ENCODE measurements at places on chromosomes 6 and 20.

- peak; percentile 8 for DNase-seq
Observed at GRCh38 chr6:13428583-13429405, 58.6 kb downstream of the GFOD1 start.

GRCh38 chr6:46772762-46773161, 20.4 kb upstream of the MEP1A start:
- no peak for DNase-seq

- DNase-seq, result no peak
Observed at GRCh38 chr20:63427206-63427605, 45.2 kb downstream of the KCNQ2 start.

GRCh38 chr6:144149558-144149893, 791 bp upstream of the STX11 start:
- no peak for DNase-seq

- DNase-seq, result no peak
Observed at GRCh38 chr6:157385482-157385881, 4.5 kb downstream of the ZDHHC14 start.

GRCh38 chr6:85077098-85077497, 312.7 kb upstream of the TBX18 start:
- DNase-seq, result no peak

GRCh38 chr20:35353646-35354045, 58.1 kb downstream of the UQCC1 start:
- no peak for DNase-seq

DNA sequence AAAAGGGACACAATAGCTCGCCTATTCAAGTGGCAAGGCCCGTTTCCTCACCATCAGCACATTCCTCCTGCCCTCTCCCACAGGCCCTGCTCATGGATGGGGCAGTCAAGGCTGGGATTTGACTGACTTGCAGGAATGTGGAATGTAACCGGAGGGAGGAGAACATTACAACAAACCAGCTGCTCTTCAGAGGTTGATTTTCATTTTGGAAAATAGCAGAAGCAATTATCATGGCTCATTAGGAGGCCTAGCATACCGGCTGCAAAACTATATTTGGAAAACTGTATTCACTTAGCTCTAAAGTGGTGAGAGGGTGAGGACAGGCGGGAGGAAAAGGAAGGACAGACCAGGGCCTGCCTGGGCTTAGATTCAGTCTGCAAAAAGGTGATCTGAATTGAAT, 283.7 kb downstream of the CD83 start:
- DNase-seq, result no peak

DNA sequence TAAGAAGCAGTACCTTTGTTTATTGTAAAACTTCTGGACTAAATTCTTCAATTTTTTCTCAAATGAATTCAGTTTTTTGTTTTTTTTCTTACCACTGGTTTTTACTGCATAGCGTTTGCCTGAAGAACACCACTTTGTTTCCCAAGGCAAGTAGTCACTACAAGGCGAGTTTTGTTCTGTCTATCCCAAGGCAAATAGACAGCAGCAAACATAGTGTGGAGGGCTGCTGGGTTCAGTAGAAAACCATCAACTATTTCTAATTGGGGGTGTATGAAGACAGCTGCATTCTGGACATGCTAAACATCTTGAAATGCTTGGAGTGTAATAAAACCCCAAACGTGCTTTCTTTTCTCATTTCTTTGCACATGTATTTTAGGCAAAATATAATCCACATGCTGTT, 197.4 kb downstream of the ESR1 start:
- no peak for DNase-seq

- DNase-seq, result no peak
Observed at GRCh38 chr20:31963889-31964288, 4.1 kb upstream of the XKR7 start.

Data from stimulated activated CD4-positive, alpha-beta T cell treated with anti-CD3 and anti-CD28 coated beads, Interleukin-1b, Interleukin-23, amount 100 ng/mL, for 4 hours (primary cell).